ENCODE measurements at places on chromosomes 4 and X.

DNA sequence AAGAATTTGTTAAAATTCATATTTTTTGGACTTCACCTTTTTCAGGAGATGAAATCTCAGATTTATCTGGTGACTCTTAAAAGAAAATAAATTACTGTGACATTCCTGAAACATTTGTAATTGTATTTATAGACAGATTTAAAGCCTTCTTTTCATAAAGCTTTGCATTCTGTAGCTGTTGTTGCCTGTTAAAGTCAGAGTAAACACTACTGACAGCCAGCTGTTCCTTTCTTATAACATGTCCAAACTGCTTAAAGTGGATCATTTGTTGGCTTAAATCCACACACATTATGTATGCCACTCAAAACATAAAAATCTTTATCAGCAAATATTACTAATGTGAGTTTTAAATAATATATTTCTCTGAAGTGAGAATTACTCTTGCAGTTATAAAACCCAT is 157.5 kb downstream of the TECRL start:
- DNase-seq, result no peak

- DNase-seq, result no peak
Observed at GRCh38 chrX:153864561-153865320, 21.2 kb downstream of the L1CAM start.

GRCh38 chr4:182766857-182767250 is 150.3 kb downstream of the DCTD start:
- no peak for DNase-seq

DNA sequence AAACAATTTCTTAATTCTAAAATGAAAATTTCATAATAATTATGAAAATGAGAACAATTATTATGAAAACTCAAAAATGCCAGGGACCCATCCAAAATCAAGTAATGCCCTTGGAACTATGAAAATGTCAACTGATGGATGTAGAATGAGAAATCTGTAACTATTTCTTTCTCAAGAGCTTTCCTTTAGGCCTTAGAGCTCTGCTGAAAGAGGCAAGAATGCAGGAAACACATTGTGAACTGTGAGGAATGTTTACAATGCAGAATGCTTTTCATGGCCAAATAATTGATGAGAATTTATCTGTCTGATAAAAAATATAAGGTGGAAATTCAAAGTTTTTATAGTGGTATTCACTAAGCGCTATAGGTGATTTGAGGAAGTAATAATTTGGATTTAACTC is 207.1 kb upstream of the PCDH18 start:
- no peak for DNase-seq

- no peak for DNase-seq
Observed at GRCh38 chrX:107706309-107706708, 69.3 kb downstream of the TSC22D3 start.

DNA sequence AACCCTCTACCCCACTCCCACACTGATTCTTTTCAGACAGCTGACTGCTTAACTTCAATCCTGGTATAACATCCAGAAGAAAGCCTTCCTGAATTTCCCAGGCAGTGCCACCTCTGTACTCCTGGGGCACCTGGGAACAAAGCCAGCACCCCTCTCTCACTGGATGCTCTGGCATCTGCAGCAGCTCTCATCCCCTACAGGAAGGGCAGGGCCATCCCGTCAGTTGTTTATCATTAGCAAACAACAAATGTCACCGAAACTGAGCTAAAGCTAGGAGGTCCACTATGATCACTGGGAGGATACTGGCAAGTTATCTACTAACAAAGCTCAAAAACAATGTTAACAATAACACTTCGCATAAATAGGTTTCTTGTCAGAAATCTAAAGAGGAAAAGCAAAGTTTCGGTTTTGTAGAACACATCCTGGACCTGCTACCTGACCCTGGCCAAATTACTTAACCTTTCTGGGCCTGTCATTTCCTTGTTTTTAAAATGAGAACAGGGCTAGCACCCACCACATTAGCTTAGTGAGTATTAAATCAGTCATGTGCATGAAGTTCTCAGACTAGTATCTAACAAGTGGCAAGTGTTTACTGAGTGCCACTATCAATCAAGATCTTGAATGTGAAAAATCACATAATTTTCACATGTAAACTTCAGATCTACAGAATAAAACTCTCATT is 86.6 kb downstream of the NR3C2 start:
- DNase-seq, result no peak

GRCh38 chr4:41256131-41256739 is 493 bp upstream of the UCHL1 start:
- DNase-seq, result no peak

- DNase-seq, result no peak
Observed at GRCh38 chr4:146165840-146166239, 9.7 kb upstream of the LSM6 start.

DNA sequence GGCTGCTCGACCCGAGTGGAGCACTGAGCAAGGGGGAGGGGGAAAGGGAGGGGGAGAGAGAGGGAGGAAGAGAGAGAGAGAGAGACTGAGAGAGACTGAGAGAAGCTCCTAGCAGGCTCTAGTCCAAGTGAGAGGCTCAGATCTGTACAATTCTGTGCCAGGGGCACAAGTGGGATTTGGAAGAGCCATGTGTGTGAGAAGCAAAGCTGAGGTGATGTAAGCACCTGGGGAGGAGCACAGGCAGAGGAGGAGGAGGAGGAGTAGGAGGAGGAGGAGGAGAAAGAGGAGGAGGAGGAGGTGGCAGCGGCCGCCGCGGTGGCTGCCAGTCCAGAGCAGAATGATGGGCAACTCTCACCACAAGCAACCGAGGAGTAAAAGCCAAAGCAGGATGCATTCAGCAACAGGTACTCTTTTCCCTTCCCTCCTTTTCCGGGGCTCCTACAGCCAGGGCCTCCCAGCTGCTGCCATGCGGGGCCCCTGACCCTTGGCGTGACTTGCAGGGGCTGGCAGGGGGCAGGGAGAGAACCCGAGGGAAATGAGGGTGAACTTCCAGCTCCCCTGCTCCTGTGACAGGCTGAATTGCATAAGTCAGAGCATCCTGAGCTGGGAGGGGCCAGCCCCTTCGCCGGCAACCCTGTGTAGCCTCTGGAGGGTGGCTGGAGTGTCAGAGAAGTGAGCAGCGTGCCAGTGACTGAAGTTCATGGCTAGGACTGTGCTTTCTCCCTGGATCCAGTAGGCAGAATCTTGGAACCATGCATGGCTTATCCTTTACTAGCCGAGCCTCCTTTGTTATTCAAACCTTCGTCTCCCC is 62.2 kb downstream of the RTL5 start:
- DNase-seq, result no peak

DNA sequence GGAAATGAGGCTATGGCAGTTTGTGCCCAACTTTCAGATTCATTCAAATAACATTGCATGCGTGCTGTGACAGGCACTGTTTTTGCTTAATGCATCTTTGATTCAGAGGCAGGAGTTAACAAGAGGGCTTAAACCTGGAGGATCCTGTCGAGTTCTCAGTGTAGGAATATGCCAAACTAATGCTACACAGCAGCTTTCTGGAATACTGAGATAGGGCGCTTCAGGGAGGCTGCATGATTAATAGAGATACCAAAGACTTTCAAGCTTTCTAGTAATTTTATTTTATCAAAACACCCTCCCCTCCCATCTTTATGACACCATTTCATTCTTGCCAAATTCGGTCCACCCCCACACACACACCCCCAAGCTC is 636 bp upstream of the TIMM8A start:
- DNase-seq, result no peak
